ENCODE measurements at places on chromosomes 7 and 10.

DNA sequence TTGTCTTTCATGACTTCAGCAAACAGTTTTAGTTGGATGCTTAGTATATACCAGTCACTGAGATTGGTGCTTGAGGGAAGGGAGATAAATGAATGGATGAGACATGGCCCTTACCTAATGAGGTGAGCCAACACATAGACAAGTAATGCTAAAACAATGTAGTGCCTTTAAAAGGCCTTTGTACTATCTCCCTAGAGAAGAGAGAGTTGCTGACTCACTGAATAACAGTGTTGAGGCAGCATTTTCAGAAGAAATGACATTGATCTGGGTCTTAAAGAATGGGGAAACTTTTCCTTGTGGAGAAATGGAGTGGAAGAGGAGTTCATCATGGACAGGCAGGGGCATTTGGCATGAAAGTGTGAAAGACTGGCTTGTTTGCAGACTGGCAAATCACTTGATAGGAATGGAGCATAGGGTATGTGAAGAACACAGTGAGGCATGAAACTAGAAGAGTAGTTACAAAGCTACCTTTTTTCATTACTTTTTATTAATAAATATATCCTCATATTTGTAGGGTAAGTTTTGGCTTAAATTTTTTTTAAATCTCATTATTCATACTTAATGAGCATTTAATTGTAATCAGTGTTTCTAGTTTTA is 91.2 kb downstream of the KAT6B start:
- no peak for DNase-seq

DNA sequence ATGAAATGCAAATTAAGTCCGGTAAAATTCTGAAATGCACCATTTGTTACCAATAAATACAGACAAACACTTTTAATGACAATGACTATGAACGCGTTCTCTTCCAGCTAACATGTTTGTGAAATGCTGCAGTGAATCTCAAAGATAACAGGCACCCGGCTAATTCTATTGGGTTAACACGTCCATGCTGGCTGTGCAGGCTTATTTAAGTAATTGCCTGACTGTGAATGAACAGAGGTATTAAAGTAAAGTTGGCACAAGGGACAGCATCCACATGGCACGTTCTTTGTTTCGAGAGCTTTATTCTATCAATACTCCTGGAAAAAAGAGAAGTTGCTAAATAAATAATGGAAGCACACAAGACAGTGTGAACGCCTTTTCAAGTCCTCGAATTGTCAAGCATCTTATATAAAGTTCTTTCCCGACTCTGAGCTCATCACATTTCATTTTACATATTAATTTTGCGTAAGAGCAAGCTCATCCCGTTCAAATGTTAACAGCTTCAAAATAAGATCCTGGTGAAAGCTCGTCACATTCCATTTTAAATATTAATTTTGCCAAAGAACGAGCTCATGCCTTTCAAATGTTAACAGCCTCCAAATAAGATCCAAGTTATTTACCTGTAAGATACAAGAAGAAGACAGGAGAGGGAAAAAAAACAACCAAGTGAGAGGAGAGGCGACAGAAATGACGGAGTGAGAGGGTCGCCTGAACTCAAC is 111.3 kb upstream of the RHEB start:
- DNase-seq, result no peak

DNA sequence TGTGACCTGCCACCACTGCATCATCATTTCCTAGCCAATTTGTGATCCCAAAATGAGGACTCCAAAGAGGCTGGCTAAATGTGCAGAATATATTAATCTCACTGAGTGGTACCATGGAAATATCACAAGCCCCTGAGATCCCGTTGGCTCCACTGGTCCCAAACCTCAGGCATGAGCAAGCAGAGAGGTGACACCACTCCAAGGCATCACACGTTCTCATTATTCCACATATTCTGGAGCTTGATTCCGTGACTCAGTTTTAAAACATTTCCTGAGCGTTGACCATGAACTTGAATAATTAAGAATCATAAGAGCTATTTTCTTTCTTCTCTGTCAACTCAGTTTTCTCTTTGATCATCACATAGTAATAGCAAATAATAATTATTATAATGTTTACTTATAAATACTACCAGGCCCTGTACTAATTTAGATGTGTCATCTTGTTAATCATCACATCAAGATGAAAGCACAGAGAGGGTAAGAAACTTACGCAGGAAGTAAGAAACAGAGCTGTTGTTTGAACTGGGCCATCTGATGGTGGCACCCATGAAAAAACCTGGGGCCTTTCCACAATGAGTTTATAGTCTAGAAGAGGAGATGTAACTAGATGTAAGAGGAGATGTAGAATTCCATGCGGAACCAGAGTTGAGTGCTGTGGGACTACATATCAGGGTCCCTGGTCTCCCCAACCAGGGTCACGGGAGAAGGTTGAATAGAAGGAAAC is 3.5 kb downstream of the APBB1IP start:
- DNase-seq, result no peak

DNA sequence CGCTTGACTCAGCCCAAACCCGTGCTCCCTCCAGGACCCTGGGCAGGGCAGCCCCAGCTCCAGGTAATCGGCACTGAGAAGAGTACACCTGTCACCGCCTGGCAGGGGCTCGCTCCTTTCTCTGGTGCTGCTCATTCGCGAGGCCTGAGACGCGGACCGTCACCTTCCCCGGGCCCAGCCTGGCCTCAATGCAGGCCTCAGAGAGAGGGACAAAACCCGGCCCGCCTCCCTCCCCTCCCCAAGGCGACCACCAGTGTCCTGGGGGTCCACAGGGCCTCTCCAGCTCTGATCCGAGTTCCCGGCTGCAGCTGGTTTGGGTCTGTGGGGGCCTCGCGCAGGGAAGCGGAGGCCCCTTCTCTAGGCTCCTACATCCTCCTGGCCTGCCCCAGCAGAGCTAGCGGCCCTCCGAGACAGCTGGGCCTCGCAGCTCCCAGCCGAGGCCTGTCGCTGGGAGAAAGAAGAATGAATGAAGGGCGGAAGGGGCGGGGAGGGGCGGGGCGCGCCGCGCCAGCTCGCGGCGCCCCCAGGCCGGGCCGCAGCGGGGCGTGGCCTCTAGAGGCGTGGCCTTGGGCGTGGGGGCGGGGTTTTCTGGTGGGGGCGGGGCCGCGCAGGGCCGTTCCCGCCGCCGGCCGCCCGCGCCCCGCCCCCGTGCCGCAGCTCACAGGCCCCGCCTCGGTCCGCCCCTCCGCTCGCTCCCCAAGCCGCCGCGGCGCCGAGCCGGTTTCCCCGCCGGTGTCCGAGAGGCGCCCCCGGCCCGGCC is at the start of gene LIMK1:
Gene LIMK1 (plus strand): TSS at position 688 of the 760 bp plus-strand sequence. CDS start 187 bp downstream, outside the sequence.
- no peak for DNase-seq

DNA sequence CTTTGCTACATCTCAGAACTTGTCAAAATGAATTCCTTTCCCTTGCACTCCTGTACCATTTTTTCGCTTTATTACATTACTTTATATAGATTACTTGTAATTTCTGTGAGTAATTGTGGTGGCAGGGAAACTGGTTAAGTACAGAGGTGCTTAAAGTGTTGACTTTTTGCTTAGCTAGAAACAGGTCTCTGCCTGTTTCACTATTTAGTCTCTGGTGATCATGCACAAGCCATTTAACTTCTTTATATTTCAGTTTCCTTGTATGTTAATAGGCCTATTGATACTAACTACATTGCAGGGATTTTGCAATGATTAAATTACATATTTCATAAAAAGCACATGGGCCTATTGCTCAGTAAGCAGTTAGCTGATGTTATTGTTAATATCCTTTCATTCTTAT is 233.8 kb downstream of the PRKG1 start:
- no peak for DNase-seq

DNA sequence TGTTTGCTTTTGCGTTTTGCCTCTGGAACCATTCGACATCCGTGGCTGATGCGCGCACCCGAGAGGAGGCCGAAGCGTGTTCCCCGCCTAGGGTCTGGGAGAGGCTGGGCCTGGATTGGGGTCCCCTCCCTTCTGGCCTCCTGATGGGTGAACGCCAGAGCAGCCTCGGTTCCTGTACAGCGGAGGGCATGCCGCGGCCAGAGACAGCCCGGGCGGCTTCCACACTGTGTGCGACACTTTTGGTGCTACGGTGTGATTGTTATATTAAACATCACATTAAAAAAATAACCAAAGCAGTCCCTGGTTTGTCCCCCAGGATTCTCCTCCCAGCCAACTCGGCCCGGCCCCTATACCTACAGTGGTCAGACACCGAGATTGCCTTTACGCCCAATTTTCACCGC is 3.7 kb upstream of the HOXA7 start:
- DNase-seq, result no peak

- no peak for DNase-seq
Measured at GRCh38 chr7:28149291-28150101, 31.1 kb downstream of the JAZF1 start.

DNA sequence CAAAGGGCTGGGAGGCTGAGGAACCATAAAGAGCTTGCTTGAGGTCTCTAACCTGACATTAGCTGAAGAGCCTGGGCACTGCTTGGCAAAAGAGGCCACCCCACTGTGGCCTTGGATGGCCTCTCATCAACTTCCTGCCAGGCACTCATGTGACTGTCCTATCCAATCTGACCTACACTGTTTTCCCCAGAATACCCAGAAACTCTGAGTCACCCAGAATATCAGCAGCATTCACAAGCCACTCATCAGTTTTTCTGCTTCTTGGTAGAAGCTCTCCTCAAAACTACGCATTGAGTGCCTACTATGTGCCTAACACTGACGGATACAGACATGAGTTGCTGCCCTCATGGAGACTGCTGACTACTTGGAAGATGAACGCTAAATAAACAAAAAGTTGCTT is 4.1 kb upstream of the NT5C2 start:
- DNase-seq, result no peak

- DNase-seq, result no peak
Measured at GRCh38 chr10:70321897-70322890, 38.4 kb upstream of the NPFFR1 start.

- no peak for DNase-seq
Measured at GRCh38 chr10:23496727-23497126, 57.9 kb downstream of the OTUD1 start.

GRCh38 chr10:114087655-114088054 is 44.0 kb downstream of the ADRB1 start:
- DNase-seq, result no peak

GRCh38 chr10:25498645-25499044 is 323.8 kb downstream of the GPR158 start:
- no peak for DNase-seq

- no peak for DNase-seq
Measured at GRCh38 chr7:26950889-26951288, 86.5 kb upstream of the SKAP2 start.

- DNase-seq, result no peak
Measured at GRCh38 chr7:76225379-76225778, 23.7 kb downstream of the SRRM3 start.

DNA sequence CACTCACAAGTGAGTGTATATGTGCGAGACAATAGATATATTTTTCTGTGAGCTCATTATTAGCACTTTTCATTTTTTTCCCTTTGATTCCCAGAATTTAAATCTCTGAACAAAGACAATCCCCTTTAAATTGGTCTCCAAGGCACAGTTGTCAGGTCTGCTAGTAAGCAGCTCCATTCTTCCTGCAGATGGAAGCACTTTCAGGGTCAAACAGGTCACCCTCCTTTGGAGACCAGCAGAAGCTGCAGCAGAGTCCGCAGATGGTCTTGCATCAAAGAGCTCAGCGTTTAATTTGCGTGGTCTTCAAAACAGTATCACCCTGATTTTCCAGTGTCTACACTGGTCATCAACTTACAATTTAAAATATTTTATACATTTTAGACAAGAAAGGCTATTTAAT is 543.8 kb downstream of the ARL4A start:
- no peak for DNase-seq

DNA sequence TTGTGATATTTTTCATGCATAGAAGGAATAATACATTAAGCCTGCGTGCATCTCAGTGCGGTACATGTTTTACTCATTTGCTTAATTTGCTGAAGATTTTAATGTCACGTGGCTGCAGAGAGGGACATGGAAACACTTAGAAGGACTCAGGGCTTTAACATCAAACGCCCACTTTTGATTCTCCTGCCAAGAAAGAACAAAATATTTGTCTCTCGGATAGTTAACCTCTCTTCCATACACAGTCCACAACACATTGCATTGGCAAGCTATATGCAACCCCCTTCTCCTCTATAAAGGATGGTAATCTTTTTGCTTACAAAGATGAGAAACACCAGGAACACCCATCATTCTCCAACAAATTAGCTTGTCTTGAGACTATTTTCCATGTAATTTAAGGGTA is 148.0 kb upstream of the NRP1 start:
- no peak for DNase-seq

- DNase-seq, result peak; percentile 48
Measured at GRCh38 chr10:95864906-95865813, 42.6 kb upstream of the CC2D2B start.

GRCh38 chr10:128429835-128430513 is 303.8 kb upstream of the MKI67 start:
- no peak for DNase-seq

DNA sequence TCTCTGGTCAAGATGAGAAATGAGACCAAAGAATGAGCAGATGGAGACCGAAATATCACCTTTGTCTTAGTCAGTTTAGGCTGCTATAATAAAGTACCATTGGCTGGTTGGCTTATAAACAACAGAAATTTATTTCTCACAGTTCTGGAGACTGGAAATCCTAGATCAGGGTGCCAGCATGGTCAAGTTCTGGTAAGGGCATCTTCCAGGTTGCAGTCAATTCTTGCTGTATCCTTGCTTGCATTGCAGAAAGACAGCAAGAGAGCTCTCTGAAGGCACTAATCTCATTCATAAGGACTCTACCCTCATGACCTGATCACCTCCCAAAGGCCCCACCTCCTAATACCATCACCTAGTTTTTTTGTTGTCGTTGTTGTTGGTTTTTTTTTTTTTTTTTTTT is 52.7 kb upstream of the MKLN1 start:
- no peak for DNase-seq

DNA sequence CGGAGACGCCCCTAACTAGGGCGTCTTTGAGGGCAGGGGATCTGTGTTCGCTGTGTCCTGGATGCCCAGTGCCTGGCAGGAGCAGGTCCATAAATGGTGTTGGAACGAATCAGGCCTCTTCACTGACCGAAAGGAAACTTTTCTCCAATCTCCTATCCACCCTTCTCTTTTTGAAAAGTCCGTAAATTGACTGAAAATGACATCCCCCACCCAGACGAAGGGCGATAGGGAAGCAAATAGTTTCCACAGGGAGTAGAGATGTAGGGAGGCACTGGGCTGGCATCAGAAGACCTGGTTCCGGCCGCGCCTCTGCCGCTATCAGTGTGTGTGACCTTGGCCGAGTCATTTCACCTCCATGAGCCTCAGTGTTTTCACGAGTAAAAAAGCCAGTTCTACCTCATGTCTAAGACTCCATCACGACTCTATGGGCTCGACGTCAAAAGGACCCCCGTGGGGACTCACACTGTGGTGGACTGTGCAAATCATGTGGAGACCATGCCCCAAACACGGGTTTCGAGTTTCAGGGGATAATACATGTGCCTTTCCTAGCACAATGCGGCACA is 497 bp upstream of the RAB11FIP2 start:
- no peak for DNase-seq

GRCh38 chr7:36879021-36879420 is 154.7 kb upstream of the AOAH start:
- no peak for DNase-seq

GRCh38 chr10:65719790-65720189 is 1206.0 kb upstream of the LRRTM3 start:
- DNase-seq, result no peak
